ENCODE measurements at places on chromosomes 16 and 17. TPM values are rescaled to one million over a fixed set of nuclear protein-coding genes. Genes with fewer than 3 reads are reported as not detected.
A peak's percentile ranks its signal among the peaks of the same experiment; 100 is the strongest.

- no peak overlapping the region for H3K27ac ChIP-seq
- no peak overlapping the region for H3K4me3 ChIP-seq
- peaks cover 12% of the 10 kb centered on the region for H3K36me3 ChIP-seq
- H3K4me1 ChIP-seq = peaks cover 21% of the 10 kb centered on the region
- DNase-seq = no peak
Observed at GRCh38 chr16:70730944-70731343, 45.1 kb upstream of the MTSS2 start.

DNA sequence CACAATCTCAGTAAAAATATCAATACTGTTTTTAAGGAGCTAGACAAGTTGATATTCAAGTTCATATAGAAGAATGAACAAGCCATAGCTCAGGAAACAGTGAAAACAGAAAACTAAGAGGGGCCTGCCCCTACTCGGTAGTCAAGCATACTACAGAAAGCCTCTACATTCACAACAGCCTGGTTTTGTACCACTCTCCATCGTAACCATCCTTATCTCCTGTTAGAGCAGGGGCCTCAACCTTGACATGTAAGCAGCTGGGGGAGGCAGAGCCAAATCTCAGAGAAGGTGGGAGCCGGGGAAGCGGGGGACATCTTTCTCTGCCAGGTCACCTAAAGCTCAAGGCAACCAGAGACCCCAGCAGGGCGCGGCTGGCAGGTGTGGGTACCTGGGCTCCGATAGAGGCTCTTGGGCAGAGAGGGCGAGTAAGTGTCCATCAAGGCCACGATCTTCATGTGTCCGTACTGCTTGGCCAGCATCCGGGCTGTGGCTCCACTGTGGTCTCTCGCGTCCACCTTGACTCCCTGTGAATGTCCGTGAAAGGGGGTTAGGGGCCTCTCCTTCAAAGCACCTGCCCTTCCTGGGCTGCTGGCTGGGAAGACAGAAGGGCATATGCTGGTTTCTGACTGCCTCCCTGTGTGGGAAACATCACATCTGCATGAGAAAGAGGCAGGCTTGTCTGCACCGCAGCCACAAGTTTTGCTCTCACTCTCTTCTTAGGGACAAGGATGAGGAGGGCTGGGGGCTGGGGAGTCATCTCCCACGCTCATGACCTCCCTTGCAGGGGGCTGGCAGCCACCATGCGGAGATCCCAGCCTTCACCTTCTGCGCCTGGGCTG lies 20.2 kb downstream of the ANKS3 start:
- H3K4me3 ChIP-seq = no peak overlapping the region
- no peak for DNase-seq
- no peaks in the 10 kb centered on the region for H3K4me1 ChIP-seq
- peaks cover 29% of the 10 kb centered on the region for H3K36me3 ChIP-seq
- H3K27me3 ChIP-seq = no peaks in the 10 kb centered on the region
- no peak overlapping the region for H3K27ac ChIP-seq

- H3K4me1 ChIP-seq = peaks cover 9% of the 10 kb centered on the region
- peak; percentile 25 for DNase-seq
- no peak overlapping the region for H3K27ac ChIP-seq
- peaks cover 14% of the 10 kb centered on the region for H3K27me3 ChIP-seq
Observed at GRCh38 chr17:44916781-44917241, 1.5 kb upstream of the GFAP start.

Gene OR1F1
- polyA plus RNA-seq = 0.12 TPM

GRCh38 chr17:47301161-47301560 lies 22.6 kb upstream of the EFCAB13 start:
- peaks cover 46% of the 10 kb centered on the region for H3K36me3 ChIP-seq
- DNase-seq = no peak
- no peak overlapping the region for H3K27ac ChIP-seq
- no peaks in the 10 kb centered on the region for H3K27me3 ChIP-seq
